ENCODE measurements at places on chromosomes 12 and 14. TPM values are rescaled to one million over a fixed set of nuclear protein-coding genes. Genes with fewer than 3 reads are reported as not detected.

GRCh38 chr12:64903479-64904152 is 79.2 kb downstream of the TBC1D30 start:
- no peak for DNase-seq

DNA sequence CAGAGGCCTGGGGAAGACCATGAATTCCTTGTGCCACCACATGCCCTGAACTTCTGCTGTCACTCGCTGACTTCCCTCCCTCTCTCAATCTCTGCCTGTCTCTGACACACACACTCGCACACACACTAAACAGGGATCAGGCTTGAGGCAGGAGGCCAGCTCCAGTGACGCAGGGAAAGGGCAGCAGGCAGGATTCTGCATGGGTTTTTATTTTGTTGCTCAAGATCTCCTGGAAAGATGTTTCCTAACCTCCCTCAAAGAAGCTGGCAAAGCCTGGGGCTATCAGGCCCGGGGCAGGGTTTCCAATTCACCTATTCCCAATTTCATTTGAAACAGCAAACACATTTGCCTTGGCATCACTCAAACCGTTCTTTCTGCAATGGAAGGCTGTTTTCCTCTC is 27.7 kb upstream of the PEX5 start:
- DNase-seq: no peak

GRCh38 chr14:47425302-47425701 is 250.1 kb downstream of the MDGA2 start:
- no peak for DNase-seq

GRCh38 chr14:26594148-26594547 is 3.7 kb downstream of the NOVA1 start:
- no peak for DNase-seq

DNA sequence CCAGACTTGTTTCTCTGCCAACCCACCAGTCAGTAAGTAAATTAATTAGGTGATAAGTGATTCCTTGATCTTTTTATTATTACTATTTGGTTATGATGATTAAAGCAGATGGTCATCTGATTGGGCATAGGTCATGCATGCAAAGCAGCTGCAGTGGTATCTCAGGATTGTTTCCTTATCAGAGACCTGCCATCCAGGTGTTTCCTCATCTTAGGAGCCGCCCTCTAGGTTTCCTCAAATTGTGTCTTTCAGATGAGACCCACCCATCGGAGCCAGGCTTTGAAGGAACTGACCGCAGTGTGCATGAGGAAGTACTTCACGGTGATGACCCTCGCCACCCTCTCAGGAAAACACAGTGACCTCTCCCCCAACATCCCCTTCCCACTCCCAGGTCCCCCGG is 63.3 kb downstream of the ZFP36L1 start:
- no peak for DNase-seq

DNA sequence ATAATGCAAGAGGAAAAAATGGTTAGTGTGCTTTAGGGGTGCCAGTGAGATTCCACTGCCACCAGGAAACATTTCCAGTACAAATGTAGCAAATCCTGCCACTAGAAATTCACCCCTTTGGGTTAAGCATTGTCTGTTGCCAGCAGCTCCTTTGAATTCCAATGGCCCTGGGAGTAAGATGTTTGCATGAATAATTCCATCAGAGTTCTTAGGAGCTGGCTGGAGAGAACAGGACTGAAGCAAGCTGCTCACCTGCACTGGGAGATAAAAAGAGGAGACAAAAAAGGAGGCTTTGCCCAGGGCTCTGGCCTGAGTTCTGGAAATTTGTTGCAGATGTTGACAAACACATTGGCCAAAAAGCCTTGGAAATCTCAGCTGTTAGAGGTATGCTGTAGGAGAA is 57.6 kb downstream of the HSPB8 start:
- no peak for DNase-seq

DNA sequence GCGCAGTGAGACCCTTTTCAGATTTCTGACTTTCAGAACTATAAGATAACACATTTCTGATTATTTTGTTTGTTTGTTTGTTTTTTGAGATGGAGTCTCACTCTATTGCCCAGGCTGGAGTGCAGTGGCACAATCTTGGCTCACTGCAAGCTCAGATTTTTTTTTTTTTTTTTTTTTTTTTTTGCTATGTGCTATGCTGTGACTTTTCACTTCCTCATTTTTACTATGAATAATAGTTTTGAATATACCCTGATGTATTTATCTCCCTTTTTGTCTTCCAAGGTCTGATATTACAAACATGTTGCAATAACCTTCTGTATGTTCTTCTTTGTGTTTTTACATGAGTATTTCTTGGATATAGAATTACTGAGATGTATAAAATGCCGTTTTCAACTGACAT is 658.7 kb upstream of the SEL1L start:
- no peak for DNase-seq

DNA sequence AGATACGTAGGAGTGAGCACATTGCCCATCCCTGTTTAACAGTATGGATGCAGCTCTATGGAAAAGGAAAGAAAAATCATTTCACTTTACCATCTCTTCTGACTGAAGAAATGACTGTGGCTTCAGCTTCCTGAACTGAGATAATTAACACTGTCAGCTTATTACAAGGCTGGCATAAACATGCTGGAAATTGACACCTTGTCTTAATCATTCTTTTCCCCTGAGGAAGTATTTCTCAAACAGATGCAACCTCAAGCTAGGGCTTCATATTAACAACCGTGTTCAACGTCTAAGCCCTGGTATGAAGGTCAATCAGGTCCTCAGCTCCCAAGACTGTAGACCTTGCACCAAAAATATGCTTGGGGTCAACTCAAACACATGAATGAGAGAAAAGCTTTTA is 25.0 kb downstream of the RERG start:
- DNase-seq: no peak

- no peak for DNase-seq
Observed at GRCh38 chr12:32159925-32160324, 53.3 kb downstream of the BICD1 start.

DNA sequence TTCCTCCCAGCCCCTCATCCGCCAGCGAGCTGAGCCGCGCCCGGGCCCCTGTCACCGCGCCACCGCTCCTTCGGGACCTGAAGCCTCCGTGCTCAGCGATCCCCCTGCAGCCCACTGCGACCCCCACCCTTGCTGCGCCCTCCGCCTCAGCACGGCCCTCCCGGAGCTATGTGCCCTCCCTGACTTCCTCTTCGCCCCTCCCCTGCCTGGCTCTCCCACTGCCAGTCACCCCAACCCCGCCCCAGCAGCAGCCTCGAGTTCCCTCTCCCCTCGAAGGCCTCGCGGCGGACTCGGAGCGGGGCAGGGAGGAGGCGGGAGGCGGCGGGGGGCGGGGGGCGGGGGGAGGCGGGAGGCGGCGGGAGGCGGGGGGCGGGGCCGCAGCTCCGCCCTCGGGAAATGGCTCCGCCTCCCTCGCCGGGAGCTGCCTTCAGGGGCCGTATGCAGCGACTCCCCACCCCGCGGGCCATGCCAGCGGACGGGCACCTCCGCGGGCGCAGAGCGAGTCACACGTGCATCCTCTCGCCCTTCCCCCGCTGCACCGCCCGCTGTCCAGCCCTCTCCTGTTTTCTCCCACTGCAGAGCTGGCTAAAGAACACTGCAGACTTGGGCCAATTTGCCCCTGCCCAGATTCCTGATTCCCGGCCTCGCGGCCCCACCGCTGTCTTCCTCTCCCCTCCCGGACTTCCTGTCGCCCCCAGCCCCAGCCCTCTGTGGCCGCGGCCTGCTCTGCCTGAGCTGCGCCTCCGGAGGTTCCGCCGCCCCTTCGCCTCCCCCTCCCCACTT is 29.1 kb upstream of the ADIPOR2 start:
- DNase-seq: peak; percentile 90

DNA sequence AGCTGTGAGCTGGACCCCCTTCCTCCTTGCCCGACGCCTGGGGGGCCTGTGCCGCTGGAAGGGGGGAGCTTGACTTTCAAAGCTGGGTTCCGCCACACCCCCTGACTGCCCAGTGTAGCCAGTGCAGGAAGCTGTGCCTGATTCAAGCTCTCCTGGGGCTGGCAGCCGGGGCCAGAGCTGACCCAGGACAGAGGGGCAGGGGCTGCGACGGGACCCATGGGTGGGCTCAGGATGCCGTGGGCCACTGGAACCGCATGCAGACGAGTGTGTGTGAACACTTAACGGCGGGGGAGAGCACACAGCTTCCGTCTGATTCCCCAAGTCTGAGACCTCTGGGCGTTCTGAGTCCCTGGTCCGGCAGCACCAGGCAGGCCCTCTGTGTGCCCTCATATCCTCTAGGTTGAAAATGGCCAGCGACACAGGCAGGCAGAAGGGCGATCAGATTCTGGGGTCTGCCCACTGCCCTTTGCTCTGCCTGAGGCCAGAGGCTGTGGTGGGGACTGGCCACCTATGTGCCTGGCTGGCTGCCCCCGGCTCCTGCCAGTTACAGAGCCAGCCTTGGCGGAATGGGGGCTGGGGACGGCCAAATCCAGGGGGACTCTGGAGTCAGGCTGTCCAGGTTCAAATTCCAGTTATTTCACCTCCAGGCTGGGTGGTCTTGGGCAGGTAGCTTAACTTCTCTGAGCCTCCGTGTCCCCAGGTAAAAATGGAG is 54.0 kb downstream of the CYP46A1 start:
- DNase-seq: no peak

GRCh38 chr12:108638141-108638827 is 4.6 kb upstream of the SELPLG start:
- DNase-seq: no peak

- DNase-seq: no peak
Observed at GRCh38 chr12:121176826-121177529, 33.0 kb upstream of the P2RX4 start.

GRCh38 chr12:121284551-121285390 is 11.7 kb downstream of the CAMKK2 start:
- no peak for DNase-seq

- no peak for DNase-seq
Observed at GRCh38 chr12:48069241-48069640, 36.6 kb downstream of the SENP1 start.

GRCh38 chr12:24500421-24500820 is 448.5 kb downstream of the BCAT1 start:
- no peak for DNase-seq

- DNase-seq: no peak
Observed at GRCh38 chr14:100955201-100955600, 51.7 kb upstream of the RTL1 start.

- no peak for DNase-seq
Observed at GRCh38 chr12:132433641-132434395, 56.1 kb upstream of the FBRSL1 start.

SLC6A12 gene
- total RNA-seq: 1.2 TPM

TSPAN8 gene
- 0.41 TPM for total RNA-seq

KRT79 gene
- not detected for total RNA-seq

KRT75 gene
- total RNA-seq: not detected

JPH4 gene
- 0.19 TPM for total RNA-seq

SERPINA10 gene
- total RNA-seq: not detected

PTGDR gene
- 1.3 TPM for total RNA-seq

TAS2R30 gene
- total RNA-seq: 0.44 TPM

KRT83 gene
- not detected for total RNA-seq

RPS26 gene
- total RNA-seq: 48.7 TPM

RASSF9 gene
- 7.3 TPM for total RNA-seq

ITGB7 gene
- total RNA-seq: 1.1 TPM

Measured in left ventricle myocardium inferior (tissue), 1 donor.